ENCODE measurements at places on chromosomes 7 and 10.

- DNase-seq: no peak
Observed at GRCh38 chr10:110006358-110007160, 1.2 kb upstream of the ADD3 start.

GRCh38 chr7:101154693-101155102 is 422 bp downstream of the AP1S1 start:
- no peak for DNase-seq

DNA sequence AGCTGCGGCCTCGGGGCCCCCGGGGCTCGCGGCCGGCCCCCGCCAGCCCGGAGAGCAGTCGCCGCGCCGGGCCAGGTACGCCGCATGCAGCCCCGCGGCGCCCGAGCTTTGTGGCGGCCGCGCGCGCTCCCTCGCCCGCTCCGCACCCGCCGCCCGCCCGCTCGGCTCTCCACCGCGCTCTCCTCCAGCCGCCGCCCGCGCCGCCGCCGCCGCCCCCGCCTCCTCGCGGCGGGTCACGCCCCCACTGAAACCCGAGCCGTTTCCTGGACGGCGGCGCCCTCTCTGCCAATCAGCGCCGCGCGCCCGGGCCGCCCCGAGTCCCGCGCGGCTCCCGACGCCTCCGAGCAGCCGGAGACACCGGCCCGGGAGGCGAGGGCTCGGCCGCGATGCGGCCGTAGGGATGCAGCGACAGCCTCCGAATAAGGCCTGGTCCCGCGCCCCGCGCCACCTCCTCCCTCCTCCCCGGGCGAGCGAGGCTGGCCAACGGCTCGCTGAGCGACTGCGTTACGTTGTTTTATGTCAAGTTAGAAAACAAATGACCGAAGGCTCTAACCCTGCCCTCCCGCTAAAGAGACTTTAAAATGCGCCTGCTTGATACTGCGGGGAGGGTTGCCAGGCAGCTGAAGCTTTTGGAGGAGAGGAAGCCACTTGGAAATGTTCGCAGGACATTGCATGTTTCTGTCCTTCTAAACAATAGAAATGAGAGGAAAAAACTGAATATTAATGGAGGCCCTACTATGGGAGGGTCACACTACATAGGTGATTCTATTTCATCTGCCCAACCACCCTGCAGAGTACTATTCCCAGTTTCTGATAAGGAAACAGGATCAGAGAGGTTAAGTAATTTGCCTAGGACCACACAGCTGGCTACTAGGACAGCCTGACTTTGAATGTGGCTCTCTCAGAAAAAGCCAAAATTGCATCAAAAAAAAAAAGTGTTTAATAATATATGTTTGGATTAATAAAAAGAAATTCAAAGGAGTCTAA is at the start of gene FGFR2:
TSS of gene FGFR2 (minus strand) at position 182 of the 987 bp plus-strand sequence. CDS start 4,627 bp downstream, outside the sequence.
- DNase-seq: no peak

DNA sequence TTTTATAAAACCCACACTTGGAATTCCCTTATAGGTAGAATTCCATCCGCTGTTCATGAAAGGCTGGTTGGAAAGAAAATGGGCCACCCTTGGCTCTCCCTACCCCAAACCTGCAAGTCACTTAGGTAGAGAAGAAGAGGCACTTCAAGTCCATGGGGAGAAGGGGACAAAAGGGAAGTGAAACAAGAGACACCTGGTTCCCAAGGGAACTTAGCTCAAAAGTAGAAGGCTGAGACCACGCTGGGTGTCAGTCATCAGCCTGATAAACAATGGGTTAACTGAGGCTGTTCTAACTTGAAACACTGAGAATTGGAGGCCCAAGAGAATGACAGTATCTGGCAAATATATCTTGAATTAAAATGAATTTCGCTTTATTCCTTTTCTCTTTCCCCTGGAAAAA is 330.8 kb upstream of the NFE2L3 start:
- DNase-seq: no peak

DNA sequence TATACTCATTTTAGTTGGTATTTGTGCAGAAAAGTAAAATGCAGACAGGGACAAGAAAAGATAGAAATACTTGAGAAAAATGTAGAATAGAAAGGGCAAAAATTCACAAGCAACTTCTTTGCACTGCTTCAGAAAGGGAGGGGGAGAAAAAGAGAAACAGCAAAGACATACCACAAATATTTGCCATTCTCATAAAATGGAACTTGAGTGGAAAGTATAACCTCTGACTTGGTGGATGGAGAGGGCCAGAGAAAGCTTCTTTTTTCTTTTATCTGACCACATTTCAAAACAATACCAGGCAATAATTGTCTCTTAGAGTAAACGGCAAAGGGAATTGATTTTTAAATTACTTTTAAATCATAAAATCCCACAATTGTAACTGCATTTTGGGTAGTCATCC is 35.8 kb upstream of the TRUB1 start:
- no peak for DNase-seq

- DNase-seq: no peak
Observed at GRCh38 chr10:112240441-112240840, 42.8 kb upstream of the TECTB start.

- DNase-seq: no peak
Observed at GRCh38 chr7:137669706-137670105, 177.1 kb downstream of the DGKI start.

- no peak for DNase-seq
Observed at GRCh38 chr10:86001521-86001920, 365.1 kb downstream of the GRID1 start.

GRCh38 chr7:108643136-108643535 is 73.5 kb downstream of the DNAJB9 start:
- DNase-seq: no peak

GRCh38 chr7:13188922-13189321 is 501.5 kb downstream of the ARL4A start:
- DNase-seq: no peak

DNA sequence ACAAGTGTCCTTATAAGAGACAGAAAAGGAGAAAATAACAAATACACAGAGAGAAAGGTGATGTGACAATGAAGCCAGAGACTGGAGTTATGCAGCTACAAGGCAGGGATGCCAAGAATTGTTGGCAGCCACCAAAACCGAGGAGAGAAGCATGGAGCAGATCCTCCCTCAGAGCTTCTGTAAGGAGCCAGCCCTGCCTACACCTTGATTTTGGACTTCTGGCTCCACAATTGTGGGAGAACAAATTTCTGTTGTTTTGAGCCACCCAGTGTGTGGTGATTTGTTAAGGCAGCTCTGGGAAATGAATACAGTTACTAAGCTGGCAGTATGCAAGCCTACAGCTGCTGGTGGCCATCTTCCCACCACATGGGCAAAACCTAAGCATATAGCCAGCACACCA is 163.6 kb downstream of the GRM8 start:
- DNase-seq: no peak

DNA sequence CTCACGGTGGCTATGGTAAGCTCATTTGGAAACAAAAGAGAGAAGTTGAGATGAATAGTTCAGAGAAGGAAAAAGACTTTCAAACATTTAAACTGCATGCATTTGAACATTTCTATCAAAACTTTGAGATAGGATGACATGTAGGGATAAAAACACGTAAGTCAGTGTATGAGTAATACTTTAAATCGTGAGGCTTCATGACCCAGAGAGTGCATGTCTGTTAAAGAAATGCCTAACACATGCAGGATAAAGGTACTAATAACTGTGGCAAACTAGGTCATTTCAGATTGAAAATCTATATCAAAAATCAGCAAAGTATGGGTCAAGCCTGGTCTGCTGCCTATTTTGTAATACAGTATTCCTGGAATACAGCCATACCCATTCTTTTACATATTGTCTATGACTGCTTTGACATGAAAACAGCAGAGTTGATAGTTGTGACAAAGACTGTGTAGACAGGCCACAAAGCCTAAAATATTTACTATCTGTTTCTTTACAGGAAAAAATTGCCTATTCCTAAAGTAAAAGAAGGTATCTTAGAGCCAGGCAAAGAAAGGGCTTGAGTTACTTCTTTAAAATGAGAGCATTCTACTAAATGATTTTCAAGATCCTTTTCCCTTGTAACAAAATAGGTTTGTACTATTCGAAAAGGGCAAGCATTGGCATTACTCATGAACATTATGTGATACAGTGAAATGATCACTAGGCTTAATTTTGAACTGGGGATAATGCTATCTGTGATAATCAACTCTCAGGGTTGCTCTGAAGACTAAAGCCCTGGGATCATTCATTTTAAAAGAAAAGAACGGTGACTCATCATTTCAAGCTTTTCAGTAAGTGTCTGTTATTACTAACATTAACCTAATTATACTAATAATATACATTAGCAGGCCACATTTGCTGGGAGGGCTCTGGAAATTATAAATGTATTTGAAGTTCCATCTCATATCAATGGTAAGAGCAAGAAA is 185.9 kb downstream of the CRPPA start:
- no peak for DNase-seq

DNA sequence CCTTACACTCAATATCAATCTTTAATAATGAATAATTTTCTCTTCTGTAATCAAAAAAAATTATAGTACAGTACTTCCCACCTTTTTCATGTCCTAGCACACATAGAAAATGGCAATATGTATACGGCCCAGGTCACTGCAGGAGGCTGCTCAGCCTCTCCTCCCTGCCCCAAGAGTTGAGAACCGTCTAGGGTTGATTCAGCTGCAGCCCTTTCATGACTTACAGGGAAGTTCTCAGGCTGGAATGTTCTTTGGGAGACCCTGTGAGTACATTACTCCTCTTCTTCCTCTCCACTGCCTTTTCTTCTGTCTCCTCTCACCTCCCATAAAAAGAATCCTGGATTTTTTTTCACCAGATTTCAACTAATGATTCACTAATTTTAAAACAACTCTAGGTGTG is 180.0 kb downstream of the HDAC9 start:
- no peak for DNase-seq

DNA sequence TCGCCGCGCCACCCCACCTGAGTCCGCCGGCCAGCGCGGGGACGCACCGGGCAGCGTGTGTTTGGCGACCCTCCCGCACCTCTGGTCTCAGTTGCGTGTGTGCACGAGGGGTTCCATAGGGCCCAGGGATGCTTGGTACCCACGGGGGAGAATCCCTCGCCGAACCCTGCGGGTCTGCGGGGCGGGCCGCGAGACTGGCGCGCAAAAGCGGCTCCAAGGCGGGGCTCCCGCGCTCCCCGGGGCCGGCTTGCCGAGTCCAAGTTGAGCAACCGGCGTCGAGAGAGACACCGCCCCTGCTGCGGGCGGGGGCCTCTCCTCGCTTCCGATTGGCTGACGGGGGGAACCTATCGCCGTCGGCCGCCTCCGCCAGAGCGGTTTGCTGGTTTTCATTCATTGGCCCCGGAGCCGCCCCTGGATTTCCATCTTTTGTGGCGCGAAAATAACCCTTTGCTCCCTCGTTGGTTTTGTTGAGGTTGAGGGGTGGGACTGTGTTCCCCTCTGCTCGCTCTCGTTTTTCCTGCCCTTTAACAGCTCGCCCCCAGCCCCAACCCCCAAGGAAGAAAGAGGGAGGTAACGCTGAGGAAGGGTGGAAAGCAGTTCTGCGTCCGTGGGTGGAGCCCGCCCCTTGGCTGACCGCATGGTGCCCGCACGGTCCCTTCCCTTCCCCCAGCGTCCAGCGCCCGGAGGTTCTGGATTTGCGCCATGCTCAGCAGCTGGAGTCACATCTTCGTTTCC is 4.0 kb upstream of the IGF2BP3 start:
- peak; percentile 97 for DNase-seq

DNA sequence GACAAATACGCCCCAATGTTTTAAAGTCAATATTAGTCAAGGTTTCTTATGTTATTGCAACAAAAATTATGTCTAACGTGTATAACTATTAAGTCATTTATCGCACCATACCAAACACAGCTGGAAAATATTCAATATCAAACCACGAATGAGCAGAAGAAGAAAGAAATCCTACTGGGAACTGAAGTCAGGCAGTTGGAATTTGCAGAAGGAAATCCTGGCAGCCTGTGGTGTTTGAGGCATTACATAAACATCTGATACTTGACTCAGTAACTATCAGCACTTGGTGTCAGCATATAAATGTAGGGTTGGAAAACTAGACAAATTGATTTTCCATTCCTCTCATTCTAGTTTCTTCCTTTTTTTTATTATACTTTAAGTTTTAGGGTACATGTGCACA is 83.4 kb upstream of the NUPR2 start:
- DNase-seq: no peak

DNA sequence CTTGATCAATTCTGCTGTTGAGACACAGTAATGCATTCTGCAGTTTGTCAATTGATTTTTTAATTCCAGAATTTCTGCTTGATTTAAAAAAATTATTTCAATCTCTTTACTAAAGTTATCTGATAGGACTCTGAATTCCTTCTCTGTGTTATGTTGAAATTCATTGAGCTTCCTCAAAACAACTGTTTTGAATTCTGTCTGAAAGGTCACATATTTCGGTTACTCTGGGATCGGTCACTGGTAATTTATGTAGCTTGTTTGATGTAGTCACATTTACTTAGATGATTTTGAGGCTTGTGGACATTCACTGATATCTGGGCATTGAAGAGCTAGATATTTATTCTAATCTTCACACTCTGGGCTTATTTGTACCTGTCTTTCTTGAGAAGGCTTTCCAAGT is 67.2 kb upstream of the NME8 start:
- DNase-seq: no peak

GRCh38 chr10:130352291-130352645 is 216.1 kb downstream of the GLRX3 start:
- no peak for DNase-seq

GRCh38 chr10:31808258-31809218 is 120.1 kb downstream of the ARHGAP12 start:
- peak; percentile 87 for DNase-seq

GRCh38 chr10:82668221-82668895 is 793.4 kb downstream of the NRG3 start:
- DNase-seq: no peak

DNA sequence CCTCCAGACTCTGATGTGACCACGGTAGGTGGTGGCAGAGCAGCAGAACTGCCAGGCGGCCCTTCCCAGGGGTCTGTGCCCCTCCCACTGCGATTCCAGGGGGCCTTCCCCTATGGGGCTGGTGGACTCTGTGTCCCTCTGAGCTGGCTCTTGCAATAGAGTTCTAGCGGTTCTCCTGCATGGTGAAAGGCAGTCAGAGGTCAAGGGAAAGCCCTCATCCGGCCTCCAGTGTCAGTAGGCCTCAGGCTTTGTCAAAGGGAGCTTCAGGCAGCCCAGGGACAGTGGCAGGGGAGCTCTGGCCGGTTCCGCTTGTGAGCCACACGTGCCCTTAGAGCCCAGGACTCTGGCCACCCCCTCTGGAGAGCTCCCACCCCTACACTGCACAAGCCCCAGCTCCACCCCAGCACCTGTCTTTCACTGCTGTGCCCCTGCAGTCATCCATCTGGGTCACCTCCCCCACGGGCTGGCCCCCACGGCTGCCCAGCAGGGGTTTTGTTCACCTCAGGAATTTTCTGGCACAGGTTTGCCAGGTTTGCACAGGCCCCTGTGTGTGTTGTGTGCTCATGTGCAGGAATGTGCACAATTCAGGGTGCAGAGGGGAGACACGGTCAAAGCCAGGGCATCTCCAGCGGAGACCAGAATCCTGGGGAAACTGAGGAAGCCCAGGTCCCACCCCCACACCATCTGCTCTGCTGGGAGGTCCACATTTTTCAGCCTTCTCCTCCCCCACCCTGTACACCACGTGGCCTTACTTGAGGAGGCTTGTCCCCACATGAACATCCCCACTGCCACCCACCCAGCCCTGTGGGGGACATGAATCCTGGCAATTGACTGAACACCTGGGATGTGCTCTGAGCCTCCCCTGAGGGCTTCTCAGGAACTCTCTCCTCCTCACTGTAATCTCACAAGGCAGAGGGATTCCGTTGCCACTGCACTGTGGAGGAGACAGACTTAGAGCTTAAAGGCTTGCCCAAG is 23.8 kb downstream of the C10orf105 start:
- DNase-seq: no peak

Measured in OCI-M1 (cell line).